Stimulated activated CD8-positive, alpha-beta memory T cell treated with anti-CD3 and anti-CD28 coated beads, Interleukin-12 subunit alpha, Interleukin-12 subunit beta, amount 100 ng/mL, for 1 hour (primary cell): ENCODE measurements at places on chromosomes 1 and 21.

DNA sequence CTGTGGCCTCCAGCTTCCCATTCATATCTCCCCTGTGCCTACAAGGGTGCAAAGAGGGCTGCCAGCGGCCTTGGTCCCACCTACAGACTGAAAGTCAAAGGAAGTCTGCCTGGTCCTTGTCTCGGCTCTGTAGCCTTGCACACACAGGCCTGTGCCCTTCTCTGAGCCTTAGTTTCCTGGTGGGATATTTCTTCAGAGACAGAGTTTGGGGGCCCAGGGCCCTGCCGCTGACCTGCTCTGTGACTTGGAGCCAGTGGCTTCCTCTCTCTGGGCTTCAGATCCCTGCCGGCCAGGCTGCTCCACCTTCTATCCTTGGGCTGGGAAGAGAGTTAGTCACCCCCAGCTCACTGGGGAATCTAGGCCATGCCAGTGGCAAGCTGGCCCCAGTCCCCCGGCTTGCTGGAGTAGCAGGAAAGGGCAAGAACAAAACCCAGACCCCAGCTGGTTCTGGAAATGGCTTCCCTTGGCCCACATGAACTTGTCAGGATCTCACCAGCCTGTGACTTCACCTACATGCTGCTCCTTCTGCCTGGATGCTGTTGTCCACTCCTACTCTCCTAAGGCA, 1.0 kb upstream of the TMEM61 start:
- no peak for DNase-seq

DNA sequence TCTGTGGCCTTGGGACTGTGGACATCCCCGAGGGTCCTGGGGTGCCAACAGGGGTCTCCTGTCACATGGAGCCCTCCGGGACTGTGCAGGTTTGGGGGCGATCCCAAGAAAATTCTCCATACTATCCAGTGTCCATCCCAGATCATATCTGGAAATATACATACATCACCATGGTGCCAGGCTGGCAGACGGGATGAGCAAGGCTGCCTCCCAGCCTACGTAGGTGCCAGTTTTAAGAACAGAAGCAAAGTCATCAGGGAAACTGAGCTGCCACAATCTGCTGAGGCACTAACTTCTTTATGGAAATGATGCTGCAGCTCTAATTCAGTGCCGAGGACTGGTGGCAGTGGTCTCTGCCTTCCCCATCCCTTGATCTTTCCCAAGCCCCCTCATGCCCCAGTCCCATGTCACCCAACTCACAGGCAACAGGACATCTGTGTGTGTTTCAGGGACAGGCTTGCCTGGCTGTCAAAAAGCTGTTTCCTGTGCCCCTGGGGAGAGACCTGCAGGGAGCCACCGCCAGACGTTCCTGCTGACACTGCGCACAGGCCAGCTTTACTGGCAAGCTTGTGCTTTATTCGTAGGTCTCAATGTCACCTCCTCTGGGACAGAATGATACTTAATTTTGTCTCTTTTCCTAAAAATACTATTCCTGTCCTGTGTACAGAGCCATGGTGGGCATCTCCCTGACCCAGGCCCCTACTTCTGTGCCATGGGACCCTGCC, 15.5 kb downstream of the TEX35 start:
- DNase-seq = no peak

GRCh38 chr1:189152685-189153084, 1325.0 kb downstream of the BRINP3 start:
- DNase-seq = no peak

GRCh38 chr1:169486281-169487051, 722 bp upstream of the SLC19A2 start:
- DNase-seq = no peak

- DNase-seq = no peak
Observed at GRCh38 chr21:44415073-44416025, 40.0 kb upstream of the LRRC3 start.

- DNase-seq = no peak
Observed at GRCh38 chr1:116488071-116488470, 82.8 kb downstream of the CD58 start.

DNA sequence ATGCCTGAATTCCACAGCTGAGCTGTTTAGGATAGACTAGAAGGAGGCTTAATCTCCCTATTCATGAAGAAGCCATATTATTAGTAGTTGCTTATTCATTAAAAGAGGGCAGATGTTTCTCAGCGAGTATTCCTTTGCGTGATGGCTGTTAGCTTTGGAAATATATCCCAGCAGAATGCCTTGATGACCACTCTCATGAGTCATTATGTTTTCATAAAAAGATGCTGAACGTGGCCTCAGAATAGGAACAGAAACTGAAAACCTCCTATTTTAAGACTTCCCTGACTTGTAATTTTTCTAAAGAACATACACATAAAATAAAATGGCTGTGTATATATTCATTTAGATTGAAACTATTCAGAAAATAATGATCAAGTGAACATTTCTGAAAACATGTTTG, 9.6 kb upstream of the PLA2G4A start:
- no peak for DNase-seq

GRCh38 chr21:27532076-27532475, 565.2 kb upstream of the ADAMTS5 start:
- DNase-seq = no peak

DNA sequence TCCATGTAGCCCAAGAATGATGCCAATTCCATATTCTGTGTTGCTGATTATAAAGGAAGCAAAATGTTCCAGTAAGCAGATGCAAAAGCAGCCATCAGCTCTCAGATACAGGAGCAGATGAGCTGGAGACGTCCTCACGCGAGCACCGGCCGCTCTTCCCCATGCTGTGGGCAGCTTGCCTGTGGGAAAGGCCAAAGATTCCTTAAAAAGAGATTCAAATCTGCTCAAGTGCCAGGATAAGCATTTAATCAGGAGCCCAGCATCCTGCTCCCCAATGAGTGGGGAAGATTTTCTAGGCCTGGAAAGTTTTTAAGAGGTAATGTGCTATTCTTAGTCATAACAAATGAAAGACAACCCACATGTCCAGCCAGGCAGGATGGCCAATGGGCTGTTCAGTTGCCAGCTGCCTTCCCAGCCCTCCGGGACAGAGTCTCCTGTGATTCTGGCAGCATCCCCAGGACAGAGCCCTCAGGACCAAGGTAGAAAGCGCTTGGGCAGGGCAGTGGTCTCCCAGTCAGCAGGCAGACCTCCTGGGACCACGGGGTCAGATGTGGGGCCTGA, 108.2 kb upstream of the TMPRSS2 start:
- no peak for DNase-seq

DNA sequence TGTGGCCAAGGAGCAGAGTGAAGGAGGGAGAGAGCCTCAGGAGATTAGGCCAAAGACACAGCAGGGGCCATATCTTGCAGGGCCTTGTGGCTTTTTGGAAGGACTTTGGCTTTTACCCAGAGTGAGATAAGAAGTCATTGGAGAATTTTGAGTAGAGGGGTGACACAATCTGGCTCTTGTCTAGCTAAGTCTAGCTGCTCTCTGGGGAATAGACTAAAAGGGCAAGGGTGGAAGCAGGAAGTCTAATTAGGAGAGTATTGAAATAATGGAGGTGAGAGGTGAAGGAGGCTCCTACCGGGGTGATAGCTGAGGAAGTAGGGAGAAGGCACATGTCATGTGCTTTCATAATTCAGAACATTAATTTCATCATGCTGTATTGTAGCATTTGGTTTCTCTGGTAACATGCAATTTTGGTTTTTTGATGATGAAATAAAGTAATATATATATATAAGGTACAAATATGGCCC, 34.3 kb upstream of the KCNA3 start:
- DNase-seq = no peak

DNA sequence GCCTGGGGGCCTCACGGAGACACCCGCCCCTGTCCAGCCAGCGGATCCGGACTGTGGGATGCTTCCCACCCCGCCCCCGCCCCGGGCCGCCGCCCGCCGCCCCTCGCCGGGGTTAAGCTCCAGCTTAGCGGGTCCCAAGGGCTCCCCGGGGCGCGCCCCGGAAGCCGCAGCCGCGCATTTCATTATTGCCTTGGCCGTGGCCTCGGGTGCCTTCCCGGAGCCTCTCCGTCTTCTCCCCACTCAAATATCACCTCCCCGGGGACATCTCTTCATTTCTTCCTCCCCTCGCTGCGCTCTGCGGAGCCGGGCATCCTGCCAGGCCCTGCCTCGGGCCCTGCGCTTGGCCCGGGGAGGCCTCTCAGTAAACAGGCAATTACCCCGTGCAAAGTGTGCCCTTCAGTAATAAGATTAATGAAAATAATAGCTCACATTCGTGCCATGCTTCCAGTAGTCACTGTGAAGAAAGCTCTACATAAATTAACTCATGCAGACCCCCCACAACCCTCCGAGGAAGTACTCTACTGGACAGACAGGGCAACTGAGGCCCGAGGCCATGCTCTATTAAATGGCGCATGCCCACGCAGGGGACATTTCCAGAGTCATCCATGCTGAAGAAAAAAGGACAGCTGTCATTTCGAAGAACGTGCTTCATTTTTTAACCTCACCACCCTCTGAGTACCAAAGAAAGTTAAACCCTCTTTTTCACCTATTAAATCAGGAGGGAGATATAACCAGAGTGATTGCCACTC, 49.9 kb upstream of the LAPTM5 start:
- no peak for DNase-seq

- no peak for DNase-seq
Observed at GRCh38 chr1:155892796-155893195, 18.4 kb downstream of the RIT1 start.

DNA sequence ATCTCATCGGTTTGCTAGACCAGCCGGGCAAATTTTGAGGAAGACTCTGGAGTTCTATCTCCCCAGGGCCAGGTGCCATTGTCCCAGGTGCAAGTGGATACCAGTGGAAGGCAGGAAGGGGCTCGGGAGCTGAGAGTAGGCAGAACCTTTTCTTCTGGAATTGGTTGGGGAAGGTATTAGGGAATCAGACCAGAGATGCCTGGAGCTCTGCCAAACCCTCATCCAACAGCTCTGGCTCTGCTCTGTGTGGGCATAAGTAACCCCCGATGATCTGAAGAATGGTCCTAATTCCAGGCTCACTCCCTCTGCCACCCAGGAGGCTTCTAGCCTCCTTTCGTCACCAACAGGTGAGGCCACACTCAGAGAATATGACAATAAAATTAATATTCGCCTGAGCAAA, 69.9 kb downstream of the PGBD5 start:
- no peak for DNase-seq

DNA sequence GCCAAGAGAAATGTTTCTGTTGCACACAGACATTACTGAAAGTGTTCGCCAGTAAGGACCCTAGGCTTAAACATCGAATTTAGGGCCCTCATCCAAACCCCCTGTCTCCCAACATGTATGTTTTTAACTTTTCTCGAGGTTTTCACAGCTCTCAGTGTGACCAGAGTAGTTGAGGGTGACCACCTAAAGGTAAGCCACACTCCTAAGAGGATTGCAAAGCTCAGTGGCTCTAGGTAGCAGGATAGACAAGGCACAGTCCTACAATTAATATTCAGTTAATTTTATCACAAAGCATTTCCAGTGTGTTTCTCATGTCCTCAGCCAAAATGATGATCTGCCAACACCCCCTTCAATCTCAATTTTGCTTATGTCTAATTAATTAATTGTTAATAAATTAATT, 695 bp upstream of the ALG14 start:
- no peak for DNase-seq

- no peak for DNase-seq
Observed at GRCh38 chr1:50971748-50972305, 1.8 kb downstream of the CDKN2C start.

DNA sequence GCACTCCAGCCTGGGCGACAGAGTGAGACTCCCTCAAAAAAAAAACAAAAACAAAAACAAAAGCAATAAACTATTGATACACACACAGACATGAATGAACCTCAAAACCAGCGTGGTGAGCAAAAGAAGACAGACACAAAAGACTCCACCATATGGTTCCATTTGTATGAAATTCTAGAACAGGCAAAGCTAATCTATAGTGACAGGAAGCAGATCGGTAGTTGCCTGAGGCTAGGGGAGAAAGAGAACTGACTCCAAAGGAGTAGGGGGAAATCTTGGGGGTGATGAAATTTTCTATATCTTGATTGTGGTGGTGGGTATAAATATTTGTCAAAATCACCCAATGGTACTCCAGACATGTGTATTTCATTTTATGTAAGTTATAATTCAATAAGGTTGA, 20.9 kb downstream of the LACTBL1 start:
- DNase-seq = no peak

GRCh38 chr1:81877940-81878339, 77.2 kb downstream of the ADGRL2 start:
- no peak for DNase-seq

DNA sequence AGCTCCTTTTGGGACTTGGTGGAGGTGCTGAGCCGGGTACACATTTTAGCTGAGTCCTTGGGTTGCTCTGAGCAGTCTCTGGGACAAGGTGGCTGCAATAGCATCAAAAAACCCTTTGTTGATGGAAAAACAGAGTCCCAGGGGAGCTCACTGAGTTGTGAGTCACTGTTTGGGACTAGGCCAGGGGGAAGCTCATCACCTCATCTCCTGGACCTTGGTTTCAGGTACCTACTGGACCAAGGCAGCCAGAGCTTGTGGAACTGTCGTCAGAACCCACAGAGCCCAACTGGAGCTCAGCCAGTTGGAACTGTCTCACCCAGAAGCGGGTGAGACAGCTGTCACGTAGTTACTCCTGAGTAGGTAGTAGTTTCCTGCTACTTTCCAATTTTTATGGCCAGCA, 146.7 kb downstream of the HLX start:
- no peak for DNase-seq

GRCh38 chr1:247833601-247834000, 8.1 kb downstream of the OR11L1 start:
- no peak for DNase-seq

- no peak for DNase-seq
Observed at GRCh38 chr1:31633117-31633516, 11.6 kb downstream of the PEF1 start.

DNA sequence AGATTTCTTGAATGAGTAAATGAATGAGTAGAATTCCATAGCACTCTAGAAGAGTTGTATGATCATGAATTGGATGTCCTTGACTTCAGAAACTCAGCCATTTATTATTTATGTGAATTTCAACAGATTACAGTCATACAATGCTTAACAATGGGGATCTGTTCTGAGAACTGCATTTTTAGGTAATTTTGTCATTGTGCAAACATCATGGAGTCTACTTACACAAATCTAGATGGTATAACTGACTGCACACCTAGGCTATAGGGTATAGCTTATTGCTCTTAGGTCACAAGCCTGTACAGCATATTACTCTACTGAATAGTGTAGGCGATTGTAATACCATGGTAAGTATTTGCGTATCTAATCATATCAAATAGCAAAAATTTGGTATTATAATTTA, 59.6 kb downstream of the PRRX1 start:
- no peak for DNase-seq

DNA sequence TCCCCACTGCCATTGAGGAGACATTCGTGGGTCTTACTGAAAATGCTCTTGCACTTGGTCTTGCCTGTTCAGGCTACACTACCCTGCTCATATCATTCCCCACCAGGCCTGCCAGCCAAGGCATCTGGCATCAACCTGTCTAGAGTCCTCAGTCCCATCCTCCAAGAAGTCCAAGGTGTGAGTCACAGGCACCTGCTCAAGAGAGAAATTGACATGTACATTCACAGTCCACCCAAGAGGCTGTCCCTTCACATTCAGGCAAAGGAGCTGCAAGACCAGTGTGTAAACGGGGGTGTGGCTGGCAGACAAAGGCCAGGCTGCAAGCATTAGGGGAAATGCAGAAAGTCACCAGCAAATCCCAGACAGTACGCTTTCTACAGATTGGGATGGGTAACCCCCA, 13.1 kb upstream of the PLA2G2C start:
- DNase-seq = no peak
